ENCODE measurements at places on chromosomes 12 and 14.

DNA sequence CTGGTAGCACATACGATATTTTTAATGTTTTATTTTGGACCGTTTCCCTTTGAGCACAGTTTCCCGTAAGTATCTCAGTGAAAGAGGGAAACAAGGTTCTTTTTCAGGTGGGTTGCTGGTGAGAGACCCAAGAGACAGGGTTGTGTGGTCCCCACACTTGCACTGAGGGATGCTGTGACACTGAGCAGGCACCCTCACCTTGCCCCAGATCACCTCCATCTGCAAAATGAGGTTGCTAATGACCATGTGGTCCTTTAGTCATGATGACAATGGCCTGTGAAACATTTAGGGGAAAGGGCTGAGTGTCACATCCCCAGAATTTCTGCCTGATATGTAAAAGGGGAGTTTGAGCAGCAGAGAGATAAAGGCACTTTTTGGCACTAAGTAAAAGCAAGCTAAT, 4.3 kb downstream of the CCND2 start:
- no peak for DNase-seq

DNA sequence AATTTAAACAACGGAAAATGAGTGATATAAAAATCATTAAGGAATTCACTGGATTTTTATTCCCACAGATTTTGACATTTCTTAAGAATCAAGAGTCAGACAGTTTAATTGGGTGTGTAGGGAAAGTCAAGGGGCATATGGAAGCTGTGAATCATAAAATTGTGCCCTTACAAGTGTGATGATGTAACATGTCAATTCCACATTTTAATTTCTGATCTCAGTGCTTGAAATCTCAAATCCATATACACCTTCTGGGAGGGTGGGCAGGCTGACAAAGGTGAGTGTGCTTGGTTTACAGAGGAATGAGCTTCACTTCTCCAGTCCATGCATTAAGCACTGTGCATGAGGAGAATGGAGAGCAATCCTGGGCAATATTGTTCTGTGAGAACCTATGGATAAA, 1.0 kb upstream of the KRT6A start:
- no peak for DNase-seq

- no peak for DNase-seq
Observed at GRCh38 chr12:94593822-94594442, 56.4 kb downstream of the TMCC3 start.

GRCh38 chr14:104549536-104550339, 29.8 kb upstream of the C14orf180 start:
- DNase-seq = no peak

GRCh38 chr12:91110311-91110924, 876 bp downstream of the LUM start:
- no peak for DNase-seq

- no peak for DNase-seq
Observed at GRCh38 chr14:99190696-99191394, 81.2 kb downstream of the BCL11B start.

- DNase-seq = no peak
Observed at GRCh38 chr12:38744041-38744440, 161.3 kb downstream of the CPNE8 start.

GRCh38 chr12:132246997-132247717, 82.2 kb downstream of the GALNT9 start:
- no peak for DNase-seq

- no peak for DNase-seq
Observed at GRCh38 chr14:57069702-57070101, 199.0 kb downstream of the EXOC5 start.

DNA sequence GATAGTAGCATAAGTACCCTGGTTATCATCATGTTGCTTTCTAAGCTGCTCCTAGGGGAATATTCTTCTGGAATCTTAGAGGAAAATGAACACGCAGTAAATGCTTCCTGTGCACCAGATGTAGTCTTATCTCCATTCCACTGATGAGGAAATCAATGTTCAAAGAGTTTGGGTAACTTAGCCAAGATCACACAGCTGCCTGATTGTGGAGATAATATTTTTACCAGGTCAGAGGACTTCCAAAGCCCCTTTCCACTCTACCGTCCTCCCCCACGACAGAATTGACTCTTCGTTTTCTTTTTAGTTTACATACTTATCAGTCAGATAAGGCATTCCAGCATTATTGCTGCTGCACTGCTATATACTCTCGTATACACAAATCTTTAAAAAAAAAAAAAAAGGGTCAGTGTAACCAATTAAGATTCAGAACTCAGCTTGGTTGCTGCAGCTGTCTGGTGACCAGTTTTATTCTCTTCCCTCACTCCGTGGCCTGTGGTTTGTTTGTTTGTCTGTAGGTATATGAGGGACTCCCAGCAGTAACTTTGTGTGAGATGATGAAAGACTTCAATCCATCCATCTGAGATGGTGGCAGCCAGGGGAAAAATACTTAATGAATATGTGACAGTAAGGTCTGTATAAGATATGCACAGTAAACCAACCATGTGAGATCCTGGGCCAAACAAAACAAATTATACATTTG, 110.5 kb downstream of the TGFB3 start:
- DNase-seq = no peak

DNA sequence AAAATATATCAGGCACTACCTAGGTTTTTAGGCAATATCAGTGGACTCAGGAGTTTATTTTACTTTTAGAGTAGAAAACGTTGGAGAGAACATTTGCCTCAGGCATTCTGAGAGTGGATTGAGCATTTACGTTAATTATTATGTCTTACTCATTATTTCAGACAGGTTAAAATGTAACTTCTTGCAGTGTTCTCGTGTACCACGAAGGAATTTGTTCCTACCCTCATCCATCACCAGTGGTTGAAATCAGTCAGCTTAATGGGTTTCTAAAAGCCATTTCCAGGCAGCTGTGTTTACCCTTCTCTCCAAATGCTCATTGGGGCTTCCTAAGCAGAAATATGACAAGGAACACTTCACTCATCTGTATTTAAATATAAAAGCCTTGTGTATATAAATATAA, 9.1 kb upstream of the LDHB start:
- DNase-seq = no peak

DNA sequence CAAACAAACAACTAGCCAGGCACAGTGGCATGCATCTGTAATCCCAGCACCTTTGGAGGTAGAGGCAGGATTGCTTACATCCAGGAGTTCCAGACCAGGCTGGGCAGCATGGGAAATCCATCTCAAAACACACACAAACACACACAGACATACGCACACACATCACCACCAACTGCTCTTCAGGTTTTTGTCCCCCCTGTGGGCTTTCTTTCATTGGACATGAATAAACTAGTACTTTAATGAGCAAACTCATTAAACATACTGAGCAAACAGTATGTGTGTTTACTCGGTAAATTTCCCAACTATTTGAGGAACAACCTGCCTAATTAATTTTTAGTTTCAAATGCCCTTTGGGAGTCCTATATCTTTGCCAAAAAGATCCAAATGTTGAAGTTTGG, 10.1 kb upstream of the RASSF3 start:
- no peak for DNase-seq

DNA sequence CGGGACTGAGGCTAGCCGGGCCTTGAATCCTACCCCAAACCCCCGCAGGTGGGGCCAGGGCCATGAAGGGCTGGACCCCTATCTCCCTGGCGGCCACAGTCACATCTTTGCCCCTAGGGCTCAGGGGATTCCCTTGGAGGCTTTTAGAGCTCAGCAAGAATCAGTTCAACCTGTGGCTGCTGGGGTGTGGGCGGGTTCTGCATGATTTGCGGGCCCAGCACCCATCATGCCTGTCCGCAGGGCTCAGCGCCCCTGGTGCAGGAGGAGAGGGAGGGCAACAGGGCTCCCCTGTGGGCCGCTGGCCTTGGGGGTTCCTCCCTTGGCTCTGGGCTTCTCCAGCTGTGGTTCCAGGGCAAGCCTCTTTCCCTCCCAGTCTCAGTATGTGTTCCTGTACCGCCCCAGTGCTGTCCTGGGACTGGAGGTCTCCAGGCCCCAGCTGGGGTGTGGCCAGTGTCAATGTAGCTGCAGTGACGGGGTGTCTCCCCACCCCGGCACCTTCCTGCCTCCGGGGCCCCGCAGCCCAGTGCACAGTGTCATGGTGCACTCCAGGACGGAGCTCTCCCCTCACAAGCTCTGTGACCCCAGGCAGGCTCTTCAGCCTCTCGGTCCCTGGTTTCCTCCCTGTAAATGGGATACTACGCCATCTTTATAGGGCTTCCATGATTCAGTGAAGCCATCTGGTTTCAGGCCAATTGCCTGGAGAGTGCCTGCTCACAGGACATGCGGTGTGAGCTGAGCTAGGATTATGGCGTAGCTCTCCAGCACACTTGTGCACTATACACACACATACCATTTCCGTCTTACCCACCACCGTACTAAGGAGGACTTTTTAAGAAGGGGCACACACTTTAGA, 9.9 kb upstream of the LBHD2 start:
- DNase-seq = no peak

GRCh38 chr14:55301437-55302121, 30.4 kb downstream of the FBXO34 start:
- peak; percentile 25 for DNase-seq

DNA sequence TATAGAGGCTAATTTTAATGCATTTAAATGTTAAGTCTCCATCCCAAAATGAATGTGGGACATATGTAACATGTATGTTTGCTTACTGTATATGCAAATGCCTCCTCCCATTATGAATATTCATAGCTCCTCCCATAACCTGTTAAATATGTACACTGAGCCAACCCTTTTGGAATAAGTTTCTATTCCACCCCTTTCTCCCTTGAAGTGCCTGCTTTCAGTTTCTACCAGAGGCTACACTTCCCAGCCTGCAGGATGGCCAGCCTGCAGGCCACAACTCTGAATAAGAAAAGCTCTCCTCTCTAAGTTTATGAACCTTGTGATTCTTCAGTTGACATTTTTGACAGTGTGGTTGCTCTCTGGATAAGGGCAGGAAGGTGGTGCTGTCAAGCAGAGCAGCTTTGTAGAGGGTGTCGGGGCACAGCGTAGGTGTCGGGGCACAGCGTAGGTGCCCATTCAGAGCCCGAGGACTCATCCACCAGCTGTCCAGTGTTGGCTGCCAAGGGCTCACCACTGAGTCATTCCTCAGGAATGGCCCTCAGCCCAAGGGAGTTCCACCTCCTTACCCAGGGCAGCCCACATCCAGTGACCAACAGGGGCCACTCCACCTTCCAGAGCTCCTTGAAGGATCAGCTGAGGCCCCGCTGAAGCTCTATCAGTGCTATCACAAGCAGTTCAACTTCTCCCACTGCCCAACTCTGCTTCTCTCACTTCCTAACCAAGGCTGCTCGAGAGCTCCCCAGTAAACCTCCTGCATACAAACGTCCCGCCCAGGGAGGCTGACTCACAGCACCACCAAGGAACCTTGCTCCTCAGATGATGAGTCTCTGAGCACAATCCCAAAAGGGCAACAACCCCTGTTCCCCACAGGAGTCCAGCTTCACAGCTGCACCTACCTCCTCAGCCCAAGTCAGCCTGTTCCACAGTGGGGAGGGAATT, 31.4 kb downstream of the VWF start:
- peak; percentile 87 for DNase-seq

DNA sequence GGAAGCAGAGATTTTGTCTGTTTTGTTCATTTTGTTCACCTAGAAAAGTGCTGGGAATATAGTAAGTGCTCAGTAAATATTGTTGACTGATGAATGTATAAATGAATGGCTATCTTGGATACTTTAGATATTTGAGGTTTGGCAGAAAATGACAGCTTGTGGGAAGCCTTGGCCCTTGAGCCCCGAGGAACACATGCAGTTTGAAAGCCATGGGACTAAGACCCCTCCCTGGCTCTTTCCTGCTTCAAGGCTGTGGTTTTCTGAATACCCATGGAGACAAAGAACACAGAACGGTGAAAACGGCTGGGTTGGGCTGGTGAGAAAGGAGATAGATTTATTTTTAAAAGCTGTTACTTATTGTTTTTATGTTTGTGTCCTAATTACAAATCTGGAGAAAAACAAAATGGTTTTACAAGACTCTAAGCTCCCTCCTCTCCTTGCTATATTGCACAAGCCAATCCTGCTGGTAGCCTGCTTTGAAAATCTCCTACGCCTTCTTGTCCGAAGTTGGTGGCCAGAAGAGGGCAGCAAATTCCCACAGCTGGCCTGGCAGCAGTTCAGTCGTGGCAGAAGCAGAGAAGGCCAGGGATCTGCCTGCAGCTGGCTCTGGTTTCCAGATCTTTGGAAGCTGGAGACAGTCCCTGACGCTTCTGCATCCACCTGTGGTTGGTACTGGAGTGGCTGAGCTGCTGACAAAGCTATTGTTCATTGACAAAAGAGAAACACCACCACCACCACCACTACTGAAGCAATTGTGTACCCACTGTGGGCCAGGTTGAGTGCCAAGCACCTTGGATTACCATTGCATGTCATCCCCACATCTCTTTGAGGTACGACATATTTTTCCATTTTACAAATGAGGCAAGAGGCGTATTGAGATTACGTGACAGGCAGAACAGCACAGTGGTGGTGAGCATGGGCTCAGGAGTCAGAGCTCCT, 5.2 kb upstream of the KRT85 start:
- peak; percentile 92 for DNase-seq

DNA sequence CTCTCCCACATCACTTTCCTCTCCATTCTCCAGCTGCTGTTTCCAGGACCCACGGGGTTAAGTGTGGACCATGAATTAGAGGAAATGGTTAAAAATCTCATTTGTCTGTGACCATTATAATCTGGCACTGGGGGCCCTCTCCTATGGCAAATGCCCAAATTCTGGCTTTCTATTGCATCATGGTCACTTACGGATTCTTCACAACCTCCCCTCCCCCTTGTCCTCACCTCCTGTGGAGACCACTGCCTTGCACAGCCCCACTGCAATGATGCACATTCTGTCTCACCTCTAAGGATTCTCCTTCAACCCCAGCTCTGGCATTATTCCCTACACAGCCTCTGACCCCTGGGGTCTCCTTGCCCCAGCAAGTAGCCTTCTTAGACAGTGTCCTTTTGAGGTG, 18.9 kb downstream of the BCAT1 start:
- DNase-seq = no peak

GRCh38 chr12:116245189-116245588, 32.3 kb downstream of the MED13L start:
- no peak for DNase-seq

DNA sequence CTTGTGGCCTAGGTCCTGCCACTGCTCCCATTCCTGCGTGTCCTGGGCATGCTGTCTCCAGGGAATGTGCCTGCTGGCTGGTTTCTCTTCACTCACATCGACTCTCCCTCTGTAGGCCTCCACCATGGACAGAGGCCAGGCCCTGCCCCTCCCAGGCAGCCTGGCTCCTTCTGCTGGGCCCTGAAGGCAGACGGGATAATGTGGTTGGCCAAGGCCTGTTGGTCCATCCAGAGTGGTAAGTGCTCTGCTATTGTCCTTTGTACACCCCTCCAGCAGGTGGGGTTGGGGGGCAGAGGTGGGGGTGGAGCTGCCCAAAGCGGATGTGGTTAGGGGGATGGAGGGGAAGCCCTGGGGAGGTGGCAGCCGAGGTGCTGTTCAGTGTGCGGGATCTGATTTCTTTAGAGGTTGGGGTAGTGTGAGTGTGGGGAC, 9.5 kb upstream of the NR4A1 start:
- DNase-seq = peak; percentile 58

DNA sequence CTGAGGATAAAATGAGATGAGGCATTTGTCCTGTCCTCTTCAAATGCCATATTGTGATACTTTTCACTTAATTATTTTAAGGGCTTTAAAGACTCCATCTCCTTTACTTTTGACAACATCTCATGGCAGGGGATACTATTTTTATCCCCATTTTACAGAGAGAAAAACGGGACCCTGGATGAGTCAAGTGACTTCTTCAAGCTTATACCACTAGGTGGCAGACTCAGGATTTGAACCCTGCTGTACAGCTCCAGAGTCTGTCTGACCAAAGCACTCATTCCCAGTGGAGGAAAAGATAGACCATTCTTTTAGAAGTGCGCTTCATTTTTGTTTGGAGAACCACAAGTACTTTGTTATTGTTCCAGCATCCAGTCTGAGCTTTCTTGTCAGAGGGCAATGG, 1.7 kb upstream of the SMOC1 start:
- no peak for DNase-seq

- DNase-seq = no peak
Observed at GRCh38 chr14:72616811-72617210, 277.1 kb downstream of the DPF3 start.

All from hepatic stellate cell (primary cell).